ENCODE measurements at places on chromosomes 6 and 20. TPM values are rescaled to one million over a fixed set of nuclear protein-coding genes. Genes with fewer than 3 reads are reported as not detected.

Gene NSFL1C
- 43.0 TPM for total RNA-seq

Gene NUP43
- 23.6 TPM for total RNA-seq

Gene AARS2
- total RNA-seq = 17.4 TPM

DNA sequence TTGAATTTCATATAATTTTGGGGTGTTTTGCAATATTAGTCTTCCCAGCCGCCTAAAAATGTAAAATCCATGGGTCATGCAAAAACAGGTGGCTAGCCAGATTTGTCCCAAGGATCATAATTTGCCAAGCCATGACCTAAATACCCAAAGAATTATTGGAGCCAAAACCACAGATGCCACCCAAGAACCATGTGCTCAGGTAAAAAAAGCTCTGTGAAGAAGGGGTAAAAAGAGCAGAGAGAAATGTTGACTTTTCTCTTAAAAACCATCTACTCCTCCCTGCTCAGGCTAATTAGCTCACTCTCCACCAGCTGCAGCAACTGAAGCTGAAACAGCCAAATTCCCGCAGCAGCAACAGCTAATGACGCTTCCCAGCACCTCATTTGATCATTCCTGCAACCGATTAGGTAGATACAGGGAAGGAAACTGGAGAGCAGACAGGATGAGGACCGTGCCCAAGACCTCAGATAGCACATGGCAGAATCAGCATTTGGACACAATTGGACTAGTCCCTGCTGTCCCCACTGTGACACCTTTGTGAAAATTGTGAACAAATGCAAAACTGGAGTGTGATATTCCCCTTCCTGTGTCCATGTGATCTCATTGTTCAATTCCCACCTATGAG lies 107.9 kb upstream of the NXT1 start:
- no peak for DNase-seq

DNA sequence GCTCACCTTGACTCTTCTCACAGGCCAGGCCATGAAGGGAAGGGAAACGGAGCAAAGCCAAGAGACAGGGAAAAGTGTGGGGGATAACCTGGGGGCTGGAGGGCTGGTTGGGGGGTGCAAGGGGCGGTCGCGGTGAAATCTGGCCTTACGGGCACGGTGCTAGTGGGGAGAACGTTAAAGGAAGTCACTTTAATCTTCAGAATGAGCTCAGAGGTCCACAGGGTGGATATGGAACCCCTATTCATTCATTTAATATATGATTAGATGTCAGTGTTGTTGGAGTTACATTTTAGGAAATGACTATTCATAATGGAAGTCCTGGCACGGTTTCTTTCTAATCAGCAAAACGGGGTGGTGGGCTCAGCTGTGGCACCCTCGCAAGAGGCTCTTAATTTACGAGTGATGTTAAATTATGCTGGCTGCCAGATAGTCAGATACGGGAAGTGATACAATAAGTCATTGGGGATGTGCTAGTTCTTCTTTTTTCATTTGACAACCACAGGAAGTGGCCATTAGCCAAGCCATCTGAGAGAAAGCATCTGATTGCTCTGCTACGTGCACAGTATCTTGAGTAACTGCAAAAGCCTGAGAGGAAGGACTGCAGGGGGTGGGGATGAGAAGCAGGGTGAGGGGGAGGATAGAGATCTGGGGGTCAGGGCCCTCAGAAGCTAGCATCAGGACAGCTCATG lies 253.0 kb downstream of the QKI start:
- no peak for DNase-seq

DNA sequence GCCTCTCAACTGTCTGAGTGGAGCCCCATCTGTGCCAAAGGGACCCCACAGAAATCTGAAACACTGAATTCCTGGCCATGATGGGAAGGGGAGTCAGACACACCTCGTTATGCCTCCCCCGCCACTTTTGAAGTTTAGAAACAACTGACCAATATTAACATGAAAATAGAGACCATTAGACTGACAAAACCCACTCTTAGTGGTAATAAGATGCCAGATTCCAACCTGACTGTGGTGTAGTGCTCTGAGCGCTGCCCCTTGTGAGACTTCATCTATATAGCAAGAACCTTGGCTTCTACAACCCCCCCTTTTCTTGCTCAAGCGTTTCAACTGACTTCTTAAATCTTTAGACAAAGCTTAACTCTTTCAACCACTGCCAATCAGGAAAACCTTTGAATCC lies 46.1 kb upstream of the UNC93A start:
- DNase-seq = no peak

GRCh38 chr20:51280047-51280446 lies 257.1 kb upstream of the KCNG1 start:
- DNase-seq = no peak

- no peak for DNase-seq
Measured at GRCh38 chr20:17960927-17961586, 7.5 kb downstream of the SNX5 start.

- DNase-seq = no peak
Measured at GRCh38 chr6:49739423-49739822, 4.8 kb downstream of the CRISP3 start.

DNA sequence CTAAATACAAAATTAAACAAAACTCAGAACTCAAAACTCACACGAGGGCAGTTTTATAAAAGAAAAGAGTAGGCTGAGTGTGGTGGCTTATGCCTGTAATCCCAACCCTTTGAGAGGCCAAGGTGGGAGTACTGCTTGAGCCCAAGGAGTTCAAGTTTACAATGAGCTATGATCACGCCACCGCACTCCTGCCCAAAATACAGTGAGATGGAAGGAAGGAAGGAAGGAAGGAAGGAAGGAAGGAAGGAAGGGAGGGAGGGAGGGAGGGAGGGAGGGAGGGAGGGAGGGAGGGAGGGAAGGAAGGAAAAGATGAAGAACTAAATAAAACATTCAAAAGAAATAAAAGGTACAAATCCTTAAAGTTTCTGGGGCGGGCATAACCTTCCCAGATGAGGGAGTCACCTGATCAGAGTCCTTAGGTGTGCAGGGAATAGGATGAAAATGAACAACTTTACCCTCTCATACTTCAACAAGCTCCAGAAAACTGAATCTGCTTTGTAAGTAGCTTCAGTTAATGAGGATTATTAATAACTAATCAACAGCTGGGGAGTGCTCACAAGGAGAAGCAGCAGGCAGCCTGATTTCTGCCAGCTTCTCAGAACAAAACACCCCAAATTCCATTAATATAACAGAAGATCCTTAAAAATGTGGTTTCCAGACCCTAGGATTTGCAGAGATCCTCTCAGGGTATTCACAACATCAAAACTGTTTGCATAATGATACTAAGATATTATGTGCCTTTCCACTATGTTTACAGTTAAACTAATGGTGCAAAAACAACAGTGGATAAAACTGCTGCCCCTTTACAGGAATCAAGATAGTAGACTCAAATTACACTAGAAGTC lies 21.8 kb downstream of the LMBRD1 start:
- DNase-seq = no peak

All from prostate gland (tissue), 2 donors.